Stimulated activated CD4-positive, alpha-beta T cell treated with anti-CD3 and anti-CD28 coated beads, Interleukin-1b, Interleukin-23, amount 100 ng/mL, for 1 hour (primary cell): ENCODE measurements at places on chromosomes 7 and 10.

- no peak for DNase-seq
Observed at GRCh38 chr10:130994845-130995244, 316.7 kb downstream of the TCERG1L start.

- DNase-seq: no peak
Observed at GRCh38 chr10:44193567-44194220, 191.2 kb downstream of the CXCL12 start.

- DNase-seq: no peak
Observed at GRCh38 chr7:79454361-79454960, 994 bp upstream of the MAGI2 start.

DNA sequence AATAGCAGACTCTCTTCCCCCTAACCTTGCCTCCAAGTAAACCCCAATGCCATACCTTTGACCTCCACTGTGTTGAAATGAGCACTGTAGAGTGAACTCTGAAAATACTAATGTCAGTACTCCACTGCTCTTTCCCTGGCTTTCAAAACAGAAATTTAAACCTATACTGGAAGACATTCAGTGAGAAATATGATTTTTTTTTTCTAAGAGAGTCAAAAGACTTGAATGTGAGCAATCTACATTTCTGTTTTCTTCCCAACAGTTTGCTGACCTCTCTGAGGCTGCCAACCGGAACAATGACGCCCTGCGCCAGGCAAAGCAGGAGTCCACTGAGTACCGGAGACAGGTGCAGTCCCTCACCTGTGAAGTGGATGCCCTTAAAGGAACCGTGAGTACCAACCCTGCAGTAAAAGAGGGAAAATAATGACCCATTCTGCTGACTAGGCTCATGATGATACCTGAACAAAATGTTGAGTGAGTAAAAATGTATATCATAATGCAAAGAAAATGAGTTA, 6.4 kb downstream of the VIM start:
- no peak for DNase-seq

DNA sequence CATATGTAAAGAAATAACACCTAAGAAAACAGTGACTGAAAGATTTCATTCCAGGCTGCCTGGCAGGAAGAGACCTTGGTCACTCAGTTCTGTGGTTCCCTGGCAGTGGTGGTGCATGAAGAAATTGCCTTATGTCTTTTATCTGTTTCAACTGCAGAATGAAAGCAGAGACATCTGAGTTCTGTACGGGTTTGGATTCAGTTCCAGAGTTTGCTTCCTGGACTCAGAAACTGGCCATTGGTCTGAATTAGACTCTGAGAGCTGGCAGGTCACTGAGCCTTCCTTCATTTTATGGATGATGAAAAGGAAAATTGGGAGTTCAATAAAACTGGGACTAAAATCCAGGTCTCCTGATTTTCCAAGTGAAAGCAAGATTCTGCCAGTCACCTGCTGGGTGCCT, 428.9 kb upstream of the AUTS2 start:
- no peak for DNase-seq

DNA sequence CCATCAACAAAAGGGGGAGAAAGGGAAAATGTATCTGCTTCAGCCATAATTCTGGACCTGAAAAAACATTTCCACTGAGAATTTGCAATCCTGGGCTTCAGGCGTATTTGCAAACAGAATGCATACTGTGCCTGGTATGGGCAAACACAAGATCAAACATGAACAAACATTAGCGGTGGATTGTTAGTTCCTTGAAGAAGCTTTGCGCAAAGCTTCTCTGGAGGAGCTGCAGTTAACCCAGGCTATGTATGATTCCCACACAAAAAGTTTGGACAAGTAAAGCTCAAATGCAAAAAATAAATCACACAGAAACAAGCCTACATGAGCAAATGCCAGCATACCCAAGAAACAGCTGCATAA, 20.4 kb upstream of the HILPDA start:
- no peak for DNase-seq

GRCh38 chr10:75117995-75118394, 6.5 kb downstream of the SAMD8 start:
- DNase-seq: no peak

DNA sequence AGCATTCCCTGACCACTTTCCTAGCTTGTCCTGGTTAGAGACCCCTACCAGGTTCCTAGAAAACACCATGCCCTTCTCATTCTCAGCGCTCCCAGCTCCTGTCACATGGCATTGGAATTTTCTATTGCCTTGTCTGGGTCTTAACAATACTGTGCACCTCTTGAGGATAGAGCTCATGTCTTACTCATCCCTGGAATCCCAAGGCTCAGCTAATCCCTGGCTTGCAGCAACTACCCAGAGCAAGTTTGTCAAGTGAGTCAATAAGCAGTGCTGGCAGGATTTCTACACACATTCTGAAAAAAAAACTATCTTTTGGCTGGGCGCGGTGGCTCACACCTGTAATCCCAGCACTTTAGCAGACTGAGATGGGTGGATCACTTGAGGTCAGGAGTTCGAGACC, 11.7 kb upstream of the PRDX3 start:
- DNase-seq: no peak

DNA sequence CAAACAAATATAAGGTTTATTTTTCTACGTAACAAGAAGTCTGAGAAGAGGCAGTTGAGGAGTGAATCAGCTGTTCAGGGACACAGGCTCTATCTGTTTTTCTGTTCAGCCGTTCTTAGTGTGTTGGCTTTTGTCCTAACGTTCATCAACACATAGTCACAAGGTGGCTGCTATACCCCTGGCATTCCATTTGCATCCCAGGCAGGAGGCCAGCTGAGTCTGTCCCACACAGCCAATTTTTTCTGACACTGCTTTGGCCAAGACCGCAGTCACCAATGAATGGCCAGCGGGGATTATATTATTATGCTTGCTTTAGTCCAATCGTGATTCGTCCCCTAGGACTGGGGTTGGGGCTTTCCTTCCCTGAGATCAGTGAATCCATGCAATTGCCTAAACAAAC, 143.4 kb upstream of the CHST15 start:
- DNase-seq: no peak

- DNase-seq: no peak
Observed at GRCh38 chr7:15888090-15888489, 201.6 kb upstream of the MEOX2 start.

DNA sequence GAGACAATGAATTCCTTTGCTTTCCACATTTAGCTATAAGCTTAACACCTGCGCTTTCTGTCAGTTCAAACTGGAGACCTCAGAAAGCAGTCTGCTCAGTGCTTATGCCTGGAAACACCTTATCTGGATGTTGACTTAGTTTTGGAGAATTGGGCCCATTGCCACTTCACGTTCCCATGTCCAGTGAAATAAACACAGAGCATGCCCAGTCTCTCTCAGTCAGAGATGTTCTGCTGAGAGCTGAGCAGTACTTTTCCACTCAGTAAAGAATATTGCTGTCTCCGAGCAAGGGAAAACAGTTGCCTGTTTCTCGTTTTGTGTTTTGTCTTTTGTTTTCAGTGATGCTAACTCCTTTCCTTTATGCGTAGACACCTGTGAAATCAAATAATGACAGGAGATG, 83.2 kb upstream of the PRR15 start:
- DNase-seq: no peak

GRCh38 chr10:113474752-113475151, 78.1 kb upstream of the HABP2 start:
- no peak for DNase-seq

DNA sequence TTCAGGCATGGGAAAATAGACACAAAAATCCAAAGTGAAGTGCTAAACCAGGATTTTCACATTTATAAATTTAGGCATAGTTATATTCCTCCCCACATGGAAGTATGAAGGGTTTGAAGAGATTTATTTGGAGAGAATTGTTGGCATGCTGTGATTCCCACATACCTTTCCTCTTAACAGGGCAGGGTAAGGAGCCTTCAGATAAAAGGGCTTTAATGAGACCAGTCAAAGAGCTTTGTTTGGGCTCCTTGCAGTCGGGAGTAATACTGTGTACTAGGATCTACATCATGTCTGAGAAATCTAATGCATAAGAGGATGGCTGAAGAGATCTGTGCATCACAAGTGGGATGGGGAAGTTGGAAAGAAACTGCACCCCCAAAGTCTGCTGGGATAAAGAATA, 140.8 kb upstream of the PTN start:
- DNase-seq: no peak

DNA sequence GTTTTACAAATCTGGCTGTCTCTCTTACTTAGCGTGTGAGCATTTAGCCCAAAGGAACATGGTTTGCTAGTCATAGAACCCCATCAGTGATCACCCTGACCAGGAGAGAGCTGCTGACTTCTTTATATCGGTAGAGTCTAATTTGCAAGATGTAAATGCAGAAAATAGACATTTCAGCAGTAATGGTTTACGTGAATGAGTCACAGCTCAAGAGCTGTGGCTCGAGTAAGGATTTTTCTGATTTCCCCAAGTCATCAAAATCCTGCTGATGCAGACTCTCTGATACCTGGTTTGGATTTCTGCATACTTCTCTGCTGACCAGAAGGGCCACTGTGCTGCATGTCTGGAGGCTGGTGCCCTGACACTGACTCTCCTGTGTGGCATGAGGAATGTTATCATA, 25.7 kb downstream of the NUB1 start:
- DNase-seq: no peak

- no peak for DNase-seq
Observed at GRCh38 chr7:104650991-104651640, 322.7 kb downstream of the LHFPL3 start.

- no peak for DNase-seq
Observed at GRCh38 chr7:96952974-96953391, 52.4 kb upstream of the DLX6 start.

DNA sequence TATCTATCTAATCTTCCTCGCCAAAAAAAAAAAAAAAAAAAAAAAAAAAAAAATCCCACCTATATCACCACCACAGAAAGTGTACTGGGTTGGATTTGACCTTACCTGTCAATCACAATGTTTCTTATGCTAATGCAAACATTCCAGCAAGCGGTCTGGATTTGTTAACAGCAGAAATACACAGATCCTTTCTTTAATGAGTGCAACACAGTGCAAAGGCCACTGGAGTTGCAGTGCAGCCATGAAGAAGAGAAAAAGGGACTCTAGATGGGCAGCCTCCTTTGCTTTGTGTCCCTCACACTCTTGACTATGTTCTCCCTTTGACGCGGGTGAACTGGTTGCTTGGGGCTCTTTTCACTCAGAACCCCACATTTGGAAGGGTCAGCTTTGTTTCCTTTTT, 127.3 kb upstream of the PRKCQ start:
- no peak for DNase-seq

GRCh38 chr7:94061326-94061725, 57.2 kb upstream of the BET1 start:
- no peak for DNase-seq

DNA sequence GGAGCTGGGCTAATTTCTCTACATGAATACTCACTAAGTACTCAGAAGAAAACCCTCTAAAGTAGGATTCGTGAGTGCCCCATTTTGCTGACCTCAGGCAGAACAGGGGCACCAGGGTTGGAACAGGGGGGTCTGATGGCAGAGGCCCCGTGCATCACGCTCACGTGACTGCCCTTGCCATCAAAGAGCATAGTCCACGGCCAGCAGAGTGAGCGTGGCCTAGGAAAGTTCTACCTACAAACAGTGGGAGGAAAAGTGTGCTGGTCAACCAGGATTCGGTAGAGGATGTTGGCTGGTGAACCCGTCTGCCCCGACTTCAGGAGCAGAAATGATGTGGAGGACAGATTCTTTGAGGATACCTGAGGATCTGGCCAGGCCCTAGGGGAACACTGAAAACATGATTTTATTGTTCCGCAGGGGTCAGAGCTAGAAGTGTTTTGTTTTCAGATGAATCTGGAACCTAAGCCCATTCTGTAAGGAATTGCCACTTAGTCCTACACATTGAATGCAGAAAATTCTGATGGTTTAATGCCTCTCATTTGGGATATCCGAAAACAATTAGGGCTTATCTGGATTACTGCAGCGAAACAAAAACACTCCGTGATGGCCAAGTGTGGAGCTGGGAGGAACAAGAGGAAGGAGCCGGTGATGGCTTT, 138.8 kb upstream of the SHH start:
- DNase-seq: no peak

DNA sequence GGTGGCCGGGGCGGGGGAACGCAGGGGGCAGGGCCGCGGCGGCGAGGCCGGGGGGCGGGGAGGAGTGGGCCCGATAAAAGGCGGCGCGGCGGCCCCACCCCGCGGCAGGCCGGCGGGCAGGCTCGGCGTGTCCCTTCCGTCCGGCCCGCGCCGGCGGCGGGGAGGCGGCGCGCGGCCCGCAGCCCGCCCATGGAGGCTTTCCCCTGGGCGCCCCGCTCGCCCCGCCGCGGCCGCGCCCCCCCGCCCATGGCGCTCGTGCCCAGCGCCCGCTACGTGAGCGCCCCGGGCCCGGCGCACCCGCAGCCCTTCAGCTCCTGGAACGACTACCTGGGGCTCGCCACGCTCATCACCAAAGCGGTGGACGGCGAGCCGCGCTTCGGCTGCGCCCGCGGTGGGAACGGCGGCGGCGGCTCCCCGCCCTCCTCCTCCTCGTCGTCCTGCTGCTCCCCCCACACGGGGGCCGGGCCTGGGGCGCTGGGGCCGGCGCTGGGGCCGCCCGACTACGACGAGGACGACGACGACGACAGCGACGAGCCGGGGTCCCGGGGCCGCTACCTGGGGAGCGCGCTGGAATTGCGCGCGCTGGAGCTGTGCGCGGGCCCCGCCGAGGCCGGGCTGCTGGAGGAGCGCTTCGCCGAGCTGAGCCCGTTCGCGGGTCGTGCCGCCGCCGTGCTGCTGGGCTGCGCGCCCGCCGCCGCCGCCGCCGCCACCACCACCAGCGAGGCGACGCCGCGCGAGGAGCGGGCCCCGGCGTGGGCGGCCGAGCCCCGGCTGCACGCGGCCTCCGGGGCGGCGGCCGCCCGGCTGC, at the start of gene NANOS1:
Gene NANOS1, plus strand, starts transcription at position 102 of the 808 bp plus-strand sequence. Its CDS starts 88 bp downstream, at position 190.
- no peak for DNase-seq

DNA sequence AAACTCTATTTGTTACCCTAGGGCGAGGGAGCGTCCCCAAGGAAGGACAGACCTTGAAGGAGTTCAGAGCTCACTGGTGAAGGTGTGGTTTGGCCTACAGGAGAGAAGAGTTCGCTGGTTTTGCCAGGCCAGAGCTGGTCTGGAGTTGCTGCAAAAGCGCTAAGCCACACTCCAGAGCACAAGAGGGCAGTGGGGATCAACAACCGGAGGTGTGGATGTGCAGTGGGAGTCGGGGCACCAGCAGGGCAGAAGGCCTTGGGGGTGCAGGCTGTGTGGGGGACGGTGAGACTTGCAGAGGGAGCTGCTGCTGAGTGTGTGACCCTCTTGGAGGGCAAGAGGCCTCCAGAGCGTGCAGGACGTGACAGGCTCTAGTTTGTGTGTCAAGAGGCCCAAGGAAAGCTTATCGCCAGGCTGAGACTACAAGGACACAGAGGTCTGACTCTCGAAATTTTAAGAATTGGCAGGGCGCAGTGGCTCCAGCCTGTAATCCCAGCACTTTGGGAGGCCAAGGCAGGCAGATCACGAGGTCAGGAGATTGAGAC, 14.3 kb upstream of the CUL1 start:
- DNase-seq: no peak

DNA sequence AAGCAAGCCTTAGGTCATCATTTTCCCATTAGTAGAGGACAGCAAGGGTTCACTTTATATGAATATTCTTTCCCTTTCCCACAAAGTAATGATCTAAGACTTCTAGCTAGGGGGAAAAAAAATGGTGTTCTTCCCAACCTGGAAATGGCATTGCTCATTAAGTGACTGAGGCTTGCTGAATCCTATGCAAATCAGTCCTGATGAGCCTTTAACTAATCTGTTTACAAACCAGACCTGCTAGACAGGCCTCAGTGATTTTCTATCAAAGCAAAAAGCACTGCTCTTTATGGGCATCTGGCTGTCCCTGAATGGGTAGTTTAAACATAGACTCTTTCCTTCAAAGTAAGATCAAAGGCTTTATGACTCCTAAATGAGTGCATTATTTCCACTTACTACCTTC, 146.3 kb downstream of the HIBADH start:
- no peak for DNase-seq
